ENCODE measurements at places on chromosomes 2 and 18. TPM values are rescaled to one million over a fixed set of nuclear protein-coding genes. Genes with fewer than 3 reads are reported as not detected.

The CHRNG gene
- total RNA-seq: not detected

The POU3F3 gene
- not detected for total RNA-seq

The LAMA3 gene
- 1.2 TPM for total RNA-seq

The EPAS1 gene
- 21.5 TPM for total RNA-seq

The VWC2L gene
- not detected for total RNA-seq

The SCTR gene
- not detected for total RNA-seq

The ACTR2 gene
- total RNA-seq: 441 TPM

The SLC11A1 gene
- 0.30 TPM for total RNA-seq

The MAP2 gene
- total RNA-seq: not detected

The SALL3 gene
- total RNA-seq: not detected

The EPB41L3 gene
- total RNA-seq: 6.9 TPM

The CFAP221 gene
- not detected for total RNA-seq

The ASB18 gene
- not detected for total RNA-seq

The ITPRIPL1 gene
- 27.9 TPM for total RNA-seq

The ALLC gene
- not detected for total RNA-seq

The IL1F10 gene
- total RNA-seq: not detected

The SPATA3 gene
- not detected for total RNA-seq

The C2orf80 gene
- total RNA-seq: not detected

The TACR1 gene
- total RNA-seq: not detected

The SCN1A gene
- total RNA-seq: not detected

The ZCCHC2 gene
- total RNA-seq: 36.4 TPM

The AMMECR1L gene
- 14.3 TPM for total RNA-seq

The MOGAT1 gene
- not detected for total RNA-seq

The SPOPL gene
- total RNA-seq: 13.2 TPM

The COL4A3 gene
- not detected for total RNA-seq

The ASIC4 gene
- 0.07 TPM for total RNA-seq

The TXNDC2 gene
- not detected for total RNA-seq

The LYPD6B gene
- total RNA-seq: not detected

The TDRD15 gene
- not detected for total RNA-seq

The UGT1A9 gene
- not detected for total RNA-seq

The TUBB6 gene
- total RNA-seq: 1.9 TPM

The NYAP2 gene
- total RNA-seq: not detected

The LDAH gene
- total RNA-seq: 28.8 TPM

The CAVIN2 gene
- total RNA-seq: not detected

The CD28 gene
- total RNA-seq: 132 TPM

The TMEM178A gene
- 0.20 TPM for total RNA-seq

The KCNIP3 gene
- total RNA-seq: not detected

The BOLL gene
- not detected for total RNA-seq

The TMEM198 gene
- 0.46 TPM for total RNA-seq

The ATP6V1C2 gene
- not detected for total RNA-seq

The APCDD1 gene
- total RNA-seq: not detected

The ARL5A gene
- 50.9 TPM for total RNA-seq

The DYSF gene
- 0.12 TPM for total RNA-seq

The TTN gene
- 11.6 TPM for total RNA-seq

The C2orf15 gene
- 1.6 TPM for total RNA-seq

The DLGAP1 gene
- total RNA-seq: not detected

The MAP3K19 gene
- not detected for total RNA-seq

The KYNU gene
- total RNA-seq: not detected

The TMEFF2 gene
- not detected for total RNA-seq

The CNTNAP5 gene
- total RNA-seq: not detected

The FBXO41 gene
- total RNA-seq: 16.6 TPM
